GM03348 (cell line): ENCODE measurements at places on chromosomes 3 and 15.

- no peak for DNase-seq
These were observed 17.6 kb upstream of the SRPRB start for GRCh38 chr3:133788024-133788423.

DNA sequence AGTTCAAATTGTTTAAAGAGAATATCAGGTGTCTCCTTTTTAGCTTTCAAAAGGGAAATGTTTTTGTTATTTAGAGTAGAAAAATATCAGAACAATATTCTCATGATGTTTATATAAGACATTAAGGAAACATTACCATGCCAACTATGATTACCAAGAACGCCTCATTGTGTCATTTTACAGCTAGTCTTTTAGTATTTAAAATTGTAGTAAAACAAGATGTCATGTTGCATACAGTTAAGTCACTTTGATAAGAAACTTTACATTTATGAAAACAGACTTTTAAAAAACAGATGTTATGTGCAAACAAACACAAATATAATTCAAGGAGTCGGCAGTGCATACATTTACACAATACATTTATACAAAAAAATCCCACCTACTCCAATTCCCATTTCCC, 4.4 kb downstream of the PLSCR4 start:
- no peak for DNase-seq

DNA sequence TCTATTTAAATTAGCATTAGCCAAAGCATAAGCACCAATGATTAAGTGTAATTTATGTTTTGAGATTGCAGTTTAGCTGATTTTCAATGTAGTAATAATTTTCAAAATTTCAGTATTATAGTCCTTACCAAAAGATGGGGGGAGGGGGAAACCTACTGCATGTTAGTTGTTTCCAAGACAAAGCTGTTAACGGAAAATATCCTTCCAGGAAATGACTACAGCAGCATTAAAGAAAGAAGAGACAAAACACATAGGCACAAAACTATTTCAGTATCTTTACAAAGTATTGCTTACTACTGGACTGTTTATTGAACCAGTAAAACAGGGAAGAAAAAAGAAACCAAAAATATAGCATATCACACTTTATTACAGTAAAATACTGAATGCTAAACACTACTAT, 10.5 kb downstream of the BNIP2 start:
- DNase-seq = no peak

DNA sequence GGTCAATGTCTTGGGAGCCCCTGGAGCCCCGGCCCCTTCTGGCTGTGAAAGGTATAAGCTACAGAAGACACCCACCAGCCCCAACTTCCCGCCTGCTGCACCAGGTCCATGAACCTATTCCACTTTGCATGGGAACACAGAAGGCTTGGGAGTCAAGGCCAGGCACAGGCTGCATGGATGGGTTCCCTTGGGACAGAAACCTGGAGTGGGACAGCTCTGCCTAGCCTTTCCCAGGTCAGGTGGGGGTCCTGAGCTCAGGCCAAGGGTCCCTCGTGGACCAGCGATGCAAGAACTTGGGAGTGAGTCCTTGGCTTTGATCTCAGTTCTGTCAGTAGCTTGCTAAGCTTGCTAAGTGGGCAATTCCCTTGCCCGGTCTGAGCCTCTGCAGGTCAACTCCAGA, 25.0 kb downstream of the TKT start:
- DNase-seq = no peak

GRCh38 chr3:60594025-60594424, 657.2 kb downstream of the FHIT start:
- no peak for DNase-seq
